ENCODE measurements at places on chromosomes 4 and X.

DNA sequence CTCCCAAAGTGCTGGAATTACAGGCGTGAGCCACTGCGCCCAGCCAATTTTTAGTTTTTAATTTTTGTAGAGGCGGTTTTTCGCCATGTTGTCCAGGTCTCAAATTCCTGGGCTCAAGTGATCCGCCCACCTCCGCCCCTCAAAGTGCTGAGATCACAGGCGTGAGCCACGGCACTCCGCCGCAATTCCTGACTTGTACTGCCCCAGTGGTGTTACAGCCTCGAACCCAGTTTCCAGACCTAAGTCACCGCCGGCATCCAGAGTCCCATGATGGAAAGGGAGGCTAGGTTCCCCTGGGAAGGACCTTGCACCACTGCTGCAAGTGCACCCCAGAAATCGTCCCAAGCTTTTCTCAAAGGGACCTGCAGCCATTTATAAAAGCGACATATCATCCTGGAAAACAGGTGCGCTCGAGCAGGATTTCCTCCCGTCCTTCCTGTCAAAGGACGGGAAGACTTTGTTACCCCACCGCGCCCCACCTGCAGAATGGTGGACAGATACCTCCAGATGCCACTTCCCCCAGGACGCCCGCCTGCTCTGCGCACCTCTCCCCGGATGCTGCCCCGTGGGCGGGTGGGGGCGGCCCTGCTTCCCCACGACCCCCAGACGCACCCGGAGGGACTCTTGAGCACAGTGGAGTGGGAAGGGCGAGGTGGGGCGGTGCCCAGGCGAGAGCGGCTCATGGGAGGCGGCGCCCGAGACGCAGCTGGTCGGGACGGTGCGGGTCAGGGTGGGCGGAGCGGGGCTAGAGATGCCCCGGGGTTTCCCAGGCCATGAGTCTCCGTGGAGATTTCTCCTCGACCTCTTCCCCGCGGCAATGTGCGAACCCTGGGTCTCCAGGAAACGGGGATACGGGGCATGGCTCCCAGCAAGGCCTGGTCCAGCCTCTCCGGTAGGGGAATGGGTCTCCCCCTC is 947 bp upstream of the RPL10 start:
- DNase-seq, result peak; percentile 68

GRCh38 chr4:142977182-142977581 is 131.1 kb upstream of the INPP4B start:
- no peak for DNase-seq

DNA sequence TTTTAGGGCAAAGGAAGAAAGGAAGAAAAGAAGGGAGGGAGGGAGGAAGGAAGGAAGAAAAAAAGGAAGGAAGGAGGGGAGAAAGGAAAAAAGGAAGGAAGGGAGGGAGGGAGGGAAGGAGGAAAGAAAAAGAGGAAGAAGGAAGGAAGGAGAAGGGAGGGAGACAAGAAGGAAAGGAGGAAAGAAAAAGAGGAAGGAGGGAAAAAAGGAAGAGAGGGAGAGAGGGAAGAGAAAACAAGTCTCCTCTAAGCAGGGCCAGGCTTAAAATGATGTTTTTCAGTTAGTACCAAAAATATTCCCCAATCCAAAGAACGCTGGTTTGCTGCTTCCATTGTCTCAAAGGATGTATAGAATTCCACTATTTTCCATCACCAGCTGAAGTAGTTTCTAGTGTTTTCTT is 2.0 kb downstream of the TIGD4 start:
- DNase-seq, result no peak

DNA sequence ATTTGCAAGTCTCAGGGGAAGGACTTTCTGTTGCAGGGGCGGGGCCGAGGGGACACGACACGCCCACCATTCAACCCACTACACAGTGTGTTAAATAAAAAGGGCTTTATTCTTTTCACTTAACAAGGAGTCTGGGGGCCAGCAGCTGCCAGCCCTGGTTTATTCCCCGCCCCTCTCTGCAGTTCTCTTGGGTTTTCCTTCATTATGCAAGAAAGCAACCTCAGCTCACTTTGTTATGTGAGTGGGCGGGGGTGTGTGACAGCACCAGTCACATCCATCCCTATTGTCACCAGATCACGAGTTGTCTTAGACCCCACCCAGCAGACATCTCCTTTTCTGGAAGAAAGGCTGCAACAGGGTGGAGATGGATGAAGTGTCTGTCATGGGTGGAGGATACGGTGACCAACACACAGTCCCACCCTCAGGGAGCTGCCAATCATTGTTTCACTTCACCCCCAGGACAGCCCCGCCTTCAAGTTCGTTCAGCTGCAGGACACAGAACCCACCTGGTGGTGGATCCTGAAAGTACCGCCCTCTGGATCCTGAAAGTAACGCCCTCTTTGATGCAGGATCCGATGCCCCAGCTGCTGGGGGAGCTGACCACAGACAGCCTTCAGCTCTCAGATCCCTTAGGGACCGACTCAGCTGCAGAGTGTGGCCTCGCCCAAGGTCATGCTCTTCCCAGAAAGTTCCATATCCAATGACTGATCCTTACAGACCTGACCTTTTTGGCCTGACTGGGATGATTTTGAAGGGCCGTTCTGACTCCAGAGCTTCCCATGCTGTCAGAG is 79.6 kb downstream of the SMIM20 start:
- DNase-seq, result no peak
